Cardiac fibroblast (primary cell): ENCODE measurements at places on chromosomes 6 and 20.
A peak's percentile ranks its signal among the peaks of the same experiment; 100 is the strongest.

GRCh38 chr20:30412972-30413371 is 844.5 kb upstream of the DEFB115 start:
- DNase-seq: no peak

DNA sequence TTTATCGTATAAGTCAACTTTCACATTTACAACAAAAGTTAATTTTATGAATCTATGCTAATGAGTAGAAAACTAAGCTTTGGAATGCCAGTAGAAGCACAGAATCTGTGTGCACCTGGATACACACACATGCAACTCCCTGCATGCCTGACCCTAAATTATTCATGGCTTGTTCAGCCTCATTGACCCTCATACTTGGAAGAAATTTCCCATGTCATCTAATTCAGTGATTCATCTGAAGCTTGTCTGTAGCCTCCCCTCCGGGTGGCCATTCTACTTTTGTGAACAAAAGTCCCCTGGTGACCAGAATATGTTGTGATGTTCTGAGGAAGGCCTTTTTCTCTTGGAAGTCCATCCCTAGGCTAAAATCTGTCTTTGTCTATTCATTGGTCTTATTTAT is 1078.4 kb downstream of the KIF16B start:
- DNase-seq: no peak

DNA sequence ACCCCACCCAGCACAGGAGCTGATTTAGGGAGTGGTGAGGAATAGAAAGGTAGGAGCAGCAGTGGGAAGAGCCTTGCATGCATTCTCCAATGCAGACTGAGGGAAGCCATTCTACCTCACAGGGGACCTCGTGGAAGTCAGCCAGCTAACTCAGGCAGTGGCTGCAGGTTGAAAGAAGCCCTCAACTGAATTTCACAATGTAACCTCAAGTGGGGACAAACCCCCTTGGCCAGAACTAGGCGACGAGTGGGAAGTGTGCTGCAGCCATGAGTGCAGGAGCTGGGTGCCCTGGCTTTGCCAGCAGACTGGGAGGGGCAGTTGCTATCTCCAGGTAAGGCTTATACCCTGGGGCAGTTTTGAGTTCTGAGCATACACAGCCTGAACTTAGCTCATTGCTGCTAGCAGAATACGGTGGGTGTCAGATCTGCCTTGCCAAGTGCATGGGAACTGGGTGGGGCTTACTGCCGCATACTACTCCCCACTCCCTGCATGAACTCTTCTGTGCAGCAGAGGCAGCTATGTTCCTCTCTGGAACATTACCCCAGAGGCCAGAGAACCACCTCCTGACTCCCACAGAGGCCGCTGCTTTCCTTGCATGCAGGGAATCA is 126.5 kb downstream of the CDK19 start:
- no peak for DNase-seq

DNA sequence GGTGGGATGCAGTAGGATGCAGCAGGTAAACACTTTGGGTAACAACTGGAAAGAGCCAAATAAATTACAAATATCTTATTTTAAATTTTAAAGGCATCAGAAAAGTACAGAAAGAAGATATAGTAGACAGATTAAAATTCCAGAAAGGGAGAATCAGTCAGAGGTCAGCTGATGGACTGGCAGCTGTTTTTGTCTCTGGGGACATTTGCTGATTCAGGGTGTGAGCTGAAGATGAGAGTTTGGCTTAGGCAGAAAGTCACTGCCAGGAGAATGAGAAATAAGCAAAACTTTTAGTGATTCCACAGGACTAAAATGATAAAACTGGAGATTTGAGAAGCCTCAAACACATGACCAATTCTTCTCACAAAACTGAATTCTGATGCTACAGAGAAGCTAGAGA is 39.5 kb downstream of the AHI1 start:
- peak; percentile 1 for DNase-seq

- no peak for DNase-seq
Measured at GRCh38 chr6:135372758-135373157, 124.8 kb downstream of the AHI1 start.

GRCh38 chr6:44028789-44029310 is 98.4 kb downstream of the MRPL14 start:
- DNase-seq: peak; percentile 81

GRCh38 chr20:31605902-31606803 is 1.1 kb downstream of the ID1 start:
- DNase-seq: peak; percentile 34
